ENCODE measurements at places on chromosomes 3 and 15.

- no peak for DNase-seq
Observed at GRCh38 chr3:43259626-43260025, 26.7 kb upstream of the SNRK start.

DNA sequence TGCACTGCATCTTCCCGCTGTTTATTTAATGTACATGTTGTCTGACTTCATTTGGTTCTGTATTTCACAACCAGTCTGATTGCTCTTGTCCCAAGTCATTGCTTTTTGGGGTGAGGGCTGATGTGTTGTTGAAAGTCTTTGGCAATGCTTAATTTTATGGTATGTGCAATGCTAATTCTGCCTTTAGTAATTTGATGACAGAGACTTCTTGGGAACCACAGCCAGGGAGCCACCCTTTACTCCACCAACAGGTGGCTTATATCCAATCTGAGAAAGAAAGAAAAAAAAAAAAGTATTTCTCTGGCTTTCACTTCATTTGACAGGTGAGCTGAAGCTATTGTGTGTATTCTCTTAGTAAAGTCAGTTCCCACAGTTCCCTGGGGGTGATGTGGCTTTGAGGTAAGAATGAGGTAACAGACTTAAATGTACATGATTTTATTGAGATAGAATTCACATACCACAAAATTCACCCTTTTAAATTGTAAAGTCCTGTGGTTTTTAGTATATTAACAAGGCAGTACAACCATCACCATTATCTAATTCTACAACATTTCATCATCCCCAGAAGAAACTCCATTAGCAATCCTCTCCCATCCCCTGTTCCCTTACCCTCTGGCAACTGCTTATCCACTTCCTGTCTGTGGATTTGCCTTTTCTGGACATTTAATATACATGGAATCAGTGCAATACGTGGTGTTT lies 97.3 kb downstream of the SLCO3A1 start:
- no peak for DNase-seq

- DNase-seq = no peak
Observed at GRCh38 chr3:179732661-179733348, 80.0 kb downstream of the USP13 start.

DNA sequence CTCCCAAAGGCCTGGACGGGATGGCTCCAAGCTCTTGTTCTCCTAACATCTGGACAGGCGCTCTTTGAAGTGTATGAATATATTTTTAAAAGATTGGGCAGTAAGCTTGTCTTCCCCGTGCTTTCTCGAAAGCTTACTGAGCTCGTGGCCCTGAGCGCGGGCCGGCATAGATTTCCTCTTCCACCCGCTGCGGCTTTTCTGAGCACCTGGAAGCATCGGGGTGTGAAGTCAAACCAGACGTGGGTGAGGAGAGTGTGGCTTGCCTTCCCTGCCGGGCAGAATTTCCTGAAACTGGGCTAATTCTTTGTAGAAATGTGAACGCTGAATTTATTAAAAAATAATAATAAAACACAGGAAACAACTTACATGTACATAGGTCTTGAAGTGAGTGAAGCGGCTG lies 25.9 kb downstream of the GPR160 start:
- no peak for DNase-seq

DNA sequence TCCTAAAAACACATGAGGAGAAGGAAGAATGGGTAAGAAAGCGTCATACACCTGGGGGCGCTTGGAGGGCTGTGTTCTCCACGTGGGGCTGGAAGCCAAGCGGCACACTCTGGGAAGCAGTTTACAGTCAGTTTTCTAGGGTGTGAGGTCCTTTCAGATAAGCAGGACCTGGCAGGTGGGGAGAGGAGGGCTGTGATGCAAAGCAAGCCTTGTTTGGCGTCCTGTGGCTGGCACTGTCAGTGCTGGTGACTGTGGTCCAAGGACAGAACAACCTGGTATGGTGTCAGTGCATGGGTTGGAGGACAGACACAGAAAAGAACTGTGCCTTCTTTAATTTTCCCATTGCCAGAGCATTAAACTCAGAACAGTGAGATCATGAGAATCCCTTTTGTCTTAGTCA lies 260.7 kb upstream of the NR2E3 start:
- no peak for DNase-seq

- no peak for DNase-seq
Observed at GRCh38 chr15:31341496-31342195, 15.0 kb downstream of the KLF13 start.

- DNase-seq = no peak
Observed at GRCh38 chr3:129005526-129006303, 4.6 kb downstream of the EFCC1 start.

Measured in GM06990 (cell line).